Posterior vena cava (tissue), 2 donors: ENCODE measurements at places on chromosomes 5 and 9. TPM values are rescaled to one million over a fixed set of nuclear protein-coding genes. Genes with fewer than 3 reads are reported as not detected.
A peak's percentile ranks its signal among the peaks of the same experiment; 100 is the strongest.

- no peak for DNase-seq
Observed at GRCh38 chr5:56670916-56671315, 144.4 kb upstream of the MAP3K1 start.

GRCh38 chr9:134517069-134517680 is 124.4 kb upstream of the COL5A1 start:
- DNase-seq = peak; percentile 51

DNA sequence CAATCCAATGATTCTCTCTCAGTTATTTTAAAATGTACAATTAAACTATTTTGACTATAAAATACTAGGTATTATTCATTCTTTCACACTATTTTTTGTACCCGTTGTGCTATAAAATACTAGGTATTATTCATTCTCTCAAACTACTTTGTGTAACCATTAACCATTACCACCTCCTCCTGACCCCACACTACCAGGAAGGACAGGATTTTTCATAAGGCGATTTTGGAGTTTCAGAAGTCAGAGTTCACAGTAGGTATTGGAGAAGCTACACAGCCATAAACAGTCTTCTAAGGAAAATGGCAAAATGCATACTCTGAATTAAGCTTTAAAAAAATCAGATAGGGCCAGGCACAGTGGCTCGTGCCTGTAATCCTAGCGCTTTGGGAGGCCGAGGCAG is 35.1 kb upstream of the TMEM252 start:
- no peak for DNase-seq

GRCh38 chr5:31587546-31587945 is 51.4 kb upstream of the PDZD2 start:
- no peak for DNase-seq

GRCh38 chr9:69495296-69495695 is 170.3 kb downstream of the ENTREP1 start:
- DNase-seq = no peak

DNA sequence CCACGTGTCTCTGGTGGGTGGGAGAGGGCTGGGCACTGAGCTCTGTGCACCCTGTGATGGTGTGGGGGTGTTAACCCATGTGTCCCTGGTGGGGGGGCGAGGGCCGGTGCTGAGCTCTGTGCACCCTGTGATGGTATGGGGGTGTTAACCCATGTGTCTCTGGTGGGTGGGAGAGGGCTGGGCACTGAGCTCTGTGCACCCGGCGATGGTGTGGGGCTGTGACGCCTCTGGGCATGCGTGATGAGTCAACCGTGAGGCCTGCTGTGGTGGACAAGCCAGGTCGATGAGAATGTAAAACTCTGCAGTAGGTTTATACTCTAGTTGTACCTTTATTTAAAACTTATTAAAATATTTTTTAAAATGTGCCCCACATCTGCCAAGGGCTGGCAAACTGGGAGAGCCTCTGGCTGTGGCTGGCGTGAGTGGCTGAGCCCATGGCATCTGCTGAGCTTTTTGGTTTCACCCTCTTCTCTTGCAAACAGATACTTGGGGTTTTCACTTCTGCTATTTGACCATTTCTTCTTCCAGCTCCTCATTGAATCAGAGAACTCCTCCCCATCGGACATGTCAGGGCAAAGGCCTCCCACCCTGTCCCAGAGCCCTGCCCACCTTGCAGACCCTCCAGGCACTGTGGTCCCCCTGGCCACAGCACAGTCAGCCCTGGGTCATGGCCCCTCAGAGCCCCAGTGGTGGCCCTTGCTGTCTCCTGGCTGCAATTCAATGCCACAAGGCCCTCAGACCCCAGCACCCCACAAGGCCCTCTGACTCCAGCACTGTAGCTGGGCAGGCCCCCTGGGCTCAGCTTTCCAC is 18.5 kb upstream of the EXOC3 start:
- peak; percentile 79 for DNase-seq

DNA sequence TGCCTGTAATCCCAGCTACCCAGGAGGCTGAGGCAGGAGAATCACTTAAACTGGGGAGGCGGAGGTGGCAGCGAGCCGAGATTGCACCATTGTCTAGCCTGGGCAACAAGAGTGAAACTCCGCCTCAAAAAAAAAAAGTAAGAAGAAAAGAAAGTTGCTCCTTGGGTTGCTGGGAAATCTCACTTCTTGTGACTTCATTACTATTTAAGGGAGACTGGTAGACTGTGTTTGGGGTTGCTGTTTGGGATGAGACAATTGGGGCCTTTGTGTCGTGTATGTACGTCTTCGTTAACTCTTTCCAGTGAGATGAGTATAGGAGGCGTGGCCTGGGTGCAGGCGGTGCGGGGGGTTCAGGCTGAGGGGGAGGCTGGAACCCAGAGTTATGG is 11.6 kb downstream of the NDST1 start:
- no peak for DNase-seq

DNA sequence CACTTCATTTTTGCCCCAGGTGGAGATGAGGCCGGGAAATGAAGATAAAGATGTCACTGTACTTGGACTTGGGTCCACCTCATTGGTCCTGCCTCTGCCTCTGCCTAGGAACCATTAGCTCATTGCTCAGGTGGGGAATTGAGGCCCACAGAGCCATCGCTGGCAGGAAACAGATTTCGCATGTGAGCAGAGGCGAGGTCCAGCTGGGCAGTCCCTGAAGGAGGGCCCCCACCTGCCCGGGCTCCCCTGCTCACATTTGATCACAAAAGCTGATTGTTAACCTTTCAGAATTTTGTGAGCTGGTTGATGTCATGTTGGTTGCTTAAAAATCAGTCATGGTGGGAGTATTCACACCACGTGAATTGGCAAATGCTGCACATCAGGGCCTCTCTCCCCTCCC is 273.8 kb upstream of the MVB12B start:
- peak; percentile 38 for DNase-seq

GRCh38 chr5:39158127-39158593 is 61.2 kb downstream of the FYB1 start:
- peak; percentile 82 for DNase-seq

DNA sequence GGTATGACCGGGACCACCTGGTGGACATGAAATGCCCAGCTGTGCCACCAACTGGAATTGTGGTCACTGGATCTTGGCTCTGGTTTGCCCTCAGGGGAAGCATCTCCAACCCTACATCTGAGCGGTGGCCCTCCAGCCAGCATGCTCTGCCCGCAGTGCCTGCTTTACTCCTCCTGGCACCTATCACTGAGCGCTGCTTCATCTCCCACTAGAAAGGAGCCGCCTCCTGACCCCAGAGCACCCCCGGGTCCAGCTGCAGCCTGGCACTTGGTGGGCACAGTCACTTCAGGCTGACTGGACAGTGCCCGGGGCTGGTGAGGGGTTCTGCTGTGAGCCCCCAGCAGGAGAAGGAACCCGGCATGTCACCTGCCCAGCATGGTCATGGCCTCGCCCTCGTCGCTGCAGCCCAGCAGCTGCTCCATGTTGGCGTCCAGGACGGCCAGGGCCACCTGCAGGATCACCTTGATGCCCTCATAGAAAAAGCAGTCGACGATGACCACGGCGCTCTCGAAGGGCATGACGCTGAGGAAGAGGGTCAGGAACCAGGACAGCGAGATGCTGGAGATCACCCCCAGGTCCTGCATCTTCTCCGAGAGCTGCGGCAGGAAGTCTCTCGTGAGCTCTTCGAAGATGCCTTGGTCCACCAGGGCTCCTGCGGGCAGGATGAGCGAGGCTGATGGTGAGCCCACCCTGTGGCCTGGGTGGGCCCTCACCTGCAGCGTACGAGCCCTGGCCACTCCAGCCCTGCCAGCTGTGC is 16.1 kb upstream of the MRNIP start:
- DNase-seq = peak; percentile 46

- peak; percentile 88 for DNase-seq
Observed at GRCh38 chr5:91313757-91314673, 69.1 kb downstream of the ARRDC3 start.

DNA sequence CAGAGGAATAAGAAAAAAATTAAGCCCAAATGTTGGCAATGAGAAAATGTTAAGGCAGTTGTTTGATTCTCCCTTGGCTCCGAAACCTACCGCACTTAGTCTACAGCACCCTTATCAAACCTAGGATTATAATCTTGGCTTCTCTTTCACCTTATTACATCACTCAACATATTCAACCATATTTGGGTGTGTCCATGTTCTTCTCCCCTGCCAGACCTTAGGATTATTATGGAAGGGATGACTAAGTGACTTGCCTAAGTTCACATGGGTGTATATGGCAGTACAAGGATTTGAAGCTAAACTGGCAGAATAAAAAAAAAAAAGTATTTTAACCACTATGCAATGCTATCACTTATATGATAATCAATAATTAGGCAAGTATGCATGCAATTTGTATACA is 76.4 kb downstream of the PLK2 start:
- no peak for DNase-seq

- no peak for DNase-seq
Observed at GRCh38 chr5:53357439-53357838, 123.0 kb upstream of the FST start.

- no peak for DNase-seq
Observed at GRCh38 chr9:98010445-98010844, 27.3 kb downstream of the ANP32B start.

DNA sequence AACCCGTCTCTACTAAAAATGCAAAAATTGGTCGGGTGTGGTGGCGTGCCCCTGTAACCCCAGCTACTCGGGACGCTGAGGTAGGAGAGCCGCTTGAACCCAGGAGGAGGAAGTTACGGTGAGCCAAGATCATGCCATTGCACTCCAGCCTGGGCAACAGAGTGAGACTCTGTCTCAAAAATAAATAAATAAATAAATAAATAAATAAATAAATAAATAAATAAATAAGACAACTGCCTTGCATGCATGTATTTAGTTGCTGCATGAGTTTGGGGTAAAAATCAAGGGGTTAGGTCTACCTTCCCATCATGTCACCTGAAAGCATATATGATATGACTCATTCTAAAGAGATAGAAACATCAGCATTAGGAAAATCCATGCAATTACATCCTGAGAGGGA is 254.0 kb downstream of the ADAMTSL1 start:
- no peak for DNase-seq

- no peak for DNase-seq
Observed at GRCh38 chr9:89421595-89421994, 76.3 kb downstream of the SEMA4D start.

TMEM252 gene
- total RNA-seq = not detected

FAT2 gene
- not detected for total RNA-seq

INSL6 gene
- not detected for total RNA-seq

COL23A1 gene
- 3.0 TPM for total RNA-seq

TICAM2 gene
- total RNA-seq = 7.7 TPM
